Activated CD4-positive, alpha-beta T cell treated with anti-CD3 and anti-CD28 coated beads for 4 hours (primary cell): ENCODE measurements at places on chromosomes 11 and 22.

DNA sequence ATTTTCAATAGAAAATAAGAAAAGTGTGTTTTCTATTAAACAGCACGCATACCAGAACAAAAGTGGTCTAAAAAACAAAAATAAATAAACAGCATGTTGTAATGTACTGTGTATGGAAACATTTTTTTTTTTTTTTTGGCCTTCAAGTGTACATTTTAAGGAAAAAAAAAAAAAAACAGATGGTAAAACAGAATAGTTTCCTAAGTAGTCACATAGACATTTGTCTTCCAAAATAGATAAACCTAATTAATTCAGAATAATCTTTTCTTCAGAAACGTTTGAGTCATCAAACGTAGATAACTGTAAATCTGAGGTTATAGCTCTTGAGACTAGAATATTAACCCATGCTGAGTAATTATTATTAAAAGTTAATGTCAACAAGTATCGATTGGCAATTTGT, 396 bp upstream of the CFAP300 start:
- DNase-seq, result no peak

DNA sequence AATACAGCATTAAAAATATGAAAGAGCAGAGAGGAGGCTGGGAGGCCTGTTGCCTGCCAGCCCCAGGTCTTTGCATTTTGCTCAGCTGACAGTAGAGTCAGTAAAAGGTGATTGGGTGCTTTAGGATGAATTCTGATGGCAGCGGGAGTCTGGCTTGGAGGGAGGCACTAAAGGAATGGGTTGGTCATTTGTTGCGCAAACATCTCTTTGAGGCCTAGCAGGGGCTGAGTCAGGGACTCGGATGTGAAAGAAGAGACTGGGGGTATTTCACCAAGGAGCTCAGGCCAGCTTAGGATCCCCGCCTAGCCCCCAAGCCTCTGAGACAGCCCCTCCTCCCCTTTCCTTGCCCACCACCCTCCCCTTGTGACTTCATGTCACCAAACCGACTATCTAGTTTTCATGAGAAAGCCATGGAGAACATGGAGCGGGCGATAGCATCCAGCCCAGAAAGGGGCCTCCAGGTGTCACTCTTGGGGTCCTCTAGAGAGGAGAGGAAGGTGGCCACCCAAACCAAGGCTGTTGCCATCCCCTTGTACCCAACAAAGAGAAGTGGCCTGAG, 9.7 kb downstream of the DGKZ start:
- no peak for DNase-seq

DNA sequence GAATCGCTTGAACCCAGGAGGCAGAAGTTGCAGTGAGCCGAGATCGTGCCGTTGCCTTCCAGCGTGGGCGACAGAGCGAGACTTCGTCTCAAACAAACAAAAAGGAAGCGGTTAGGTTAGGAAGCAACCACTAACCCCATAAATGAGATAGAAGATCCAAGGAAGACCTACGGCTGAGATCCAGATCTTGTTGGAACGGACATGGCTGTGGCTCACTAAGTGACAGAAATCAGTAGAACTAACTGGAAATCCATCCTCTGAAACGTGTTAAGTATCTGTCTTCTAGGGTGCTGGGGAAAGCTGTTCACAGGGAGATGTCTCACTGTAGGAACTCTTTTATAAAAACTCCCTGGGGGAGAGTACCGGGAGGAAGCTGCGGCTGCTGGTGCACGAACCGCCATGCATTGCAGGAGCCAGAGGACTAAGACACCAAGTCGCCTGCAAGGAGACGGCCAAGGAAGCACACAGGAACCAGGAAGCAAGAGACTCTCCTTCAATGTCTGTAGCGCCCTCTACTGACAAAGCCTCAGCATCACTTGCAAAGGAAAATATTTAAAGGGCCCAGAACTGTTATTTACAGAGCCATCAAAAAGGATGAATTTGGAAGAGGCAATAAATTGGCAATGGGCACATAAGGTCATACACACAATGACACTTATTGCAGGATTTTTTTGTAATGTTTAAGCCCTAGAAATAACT, 16.9 kb upstream of the SPTY2D1 start:
- peak; percentile 40 for DNase-seq

DNA sequence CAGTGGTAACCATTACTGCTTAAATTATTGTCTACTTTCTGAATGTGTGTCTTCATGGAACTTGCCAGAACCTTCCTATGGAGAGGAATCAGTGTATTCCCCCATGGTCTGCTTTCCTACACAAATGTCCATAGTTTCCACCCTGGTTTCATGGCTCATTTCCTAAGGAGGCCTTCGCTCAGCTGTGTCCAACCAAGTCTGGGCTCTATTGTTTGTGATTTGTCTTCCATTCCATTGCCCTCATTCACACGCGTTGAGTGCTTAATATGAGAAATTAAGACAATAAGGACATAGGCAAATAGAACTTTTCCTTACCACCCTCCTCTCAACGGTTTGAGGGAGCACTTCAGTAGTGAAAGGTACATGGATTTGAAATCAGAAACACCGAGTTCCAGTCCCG, 510.6 kb downstream of the NTM start:
- no peak for DNase-seq

- peak; percentile 15 for DNase-seq
These were observed 682 bp downstream of the ATM start for GRCh38 chr11:108223348-108224149.

GRCh38 chr11:115806056-115806455, 301.8 kb upstream of the CADM1 start:
- DNase-seq, result no peak
